ENCODE measurements at places on chromosomes 16 and 17.

DNA sequence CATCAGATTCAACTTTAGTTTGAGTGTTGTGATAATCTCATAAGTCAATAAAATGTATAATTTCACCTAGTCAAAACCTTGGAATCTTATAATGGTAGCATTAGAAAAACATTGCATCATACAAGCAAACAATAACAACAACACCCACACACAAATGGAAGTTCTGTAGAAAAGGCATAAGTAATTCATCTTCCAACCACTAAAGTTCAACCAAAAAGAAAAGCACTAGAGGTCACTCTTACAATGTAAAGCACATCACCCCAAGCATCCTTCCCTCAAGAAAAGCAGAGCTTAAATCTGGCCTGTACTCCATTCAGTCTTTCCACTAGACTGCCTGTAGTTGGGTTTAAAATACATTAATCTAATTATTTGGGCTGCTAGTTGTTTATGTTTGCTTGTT is 1.8 kb downstream of the CNTNAP4 start:
- DNase-seq = no peak

DNA sequence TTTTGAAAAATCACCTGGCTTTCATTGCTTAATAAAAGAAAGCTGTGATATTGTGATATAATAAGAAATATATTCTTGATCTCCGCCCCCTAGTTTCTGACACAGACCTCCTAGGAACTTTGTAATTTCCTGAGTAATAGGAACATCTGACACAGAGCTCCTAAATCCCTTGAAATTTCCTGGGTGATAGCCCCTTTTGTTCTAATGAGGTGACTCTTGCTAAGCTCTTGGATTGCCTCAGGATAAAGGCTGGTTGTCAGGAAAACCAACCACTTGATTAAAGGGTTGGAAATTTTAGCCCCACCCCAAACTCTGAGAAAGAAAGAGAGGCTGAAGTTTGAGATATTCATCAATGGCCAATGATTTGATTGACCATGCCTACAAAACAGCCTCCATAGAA is 326.4 kb upstream of the KIF2B start:
- no peak for DNase-seq

DNA sequence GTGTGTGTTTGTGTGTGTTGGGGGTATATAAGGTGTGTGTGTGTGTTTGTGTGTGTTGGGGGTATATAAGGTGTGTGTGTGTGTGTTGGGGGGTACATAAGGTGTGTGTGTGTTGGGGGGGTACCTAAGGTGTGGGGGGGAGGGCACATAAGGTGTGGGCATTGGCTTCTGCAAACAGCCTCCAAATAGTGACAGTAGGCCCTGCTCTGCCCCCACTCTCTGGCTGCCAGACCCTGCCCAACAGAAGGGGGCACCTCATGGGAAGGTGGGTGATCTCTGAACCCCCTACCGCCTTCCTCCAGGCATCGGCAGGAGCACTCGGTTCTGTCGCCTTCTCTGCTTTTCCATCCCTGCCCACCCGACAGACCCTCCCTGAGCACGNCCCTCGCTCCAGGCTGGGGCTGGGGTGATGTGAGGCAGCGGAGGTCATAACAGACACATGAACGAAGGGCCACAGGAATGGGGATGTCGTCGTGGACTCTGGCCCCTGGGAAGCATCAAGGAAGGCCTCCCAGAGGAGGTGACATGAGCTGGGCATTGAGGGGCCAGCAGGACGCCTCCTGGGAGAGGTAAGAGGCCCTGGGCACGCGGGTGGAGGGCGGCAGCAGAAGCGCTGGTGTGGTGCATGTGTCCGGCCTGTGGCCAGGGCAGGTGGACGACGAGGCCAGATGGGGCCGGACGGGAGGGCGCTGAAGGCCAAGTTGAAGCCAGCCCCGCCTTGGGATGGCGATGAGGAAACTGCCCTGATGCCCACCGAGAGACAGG is 136.6 kb upstream of the RPH3AL start:
- DNase-seq = no peak

DNA sequence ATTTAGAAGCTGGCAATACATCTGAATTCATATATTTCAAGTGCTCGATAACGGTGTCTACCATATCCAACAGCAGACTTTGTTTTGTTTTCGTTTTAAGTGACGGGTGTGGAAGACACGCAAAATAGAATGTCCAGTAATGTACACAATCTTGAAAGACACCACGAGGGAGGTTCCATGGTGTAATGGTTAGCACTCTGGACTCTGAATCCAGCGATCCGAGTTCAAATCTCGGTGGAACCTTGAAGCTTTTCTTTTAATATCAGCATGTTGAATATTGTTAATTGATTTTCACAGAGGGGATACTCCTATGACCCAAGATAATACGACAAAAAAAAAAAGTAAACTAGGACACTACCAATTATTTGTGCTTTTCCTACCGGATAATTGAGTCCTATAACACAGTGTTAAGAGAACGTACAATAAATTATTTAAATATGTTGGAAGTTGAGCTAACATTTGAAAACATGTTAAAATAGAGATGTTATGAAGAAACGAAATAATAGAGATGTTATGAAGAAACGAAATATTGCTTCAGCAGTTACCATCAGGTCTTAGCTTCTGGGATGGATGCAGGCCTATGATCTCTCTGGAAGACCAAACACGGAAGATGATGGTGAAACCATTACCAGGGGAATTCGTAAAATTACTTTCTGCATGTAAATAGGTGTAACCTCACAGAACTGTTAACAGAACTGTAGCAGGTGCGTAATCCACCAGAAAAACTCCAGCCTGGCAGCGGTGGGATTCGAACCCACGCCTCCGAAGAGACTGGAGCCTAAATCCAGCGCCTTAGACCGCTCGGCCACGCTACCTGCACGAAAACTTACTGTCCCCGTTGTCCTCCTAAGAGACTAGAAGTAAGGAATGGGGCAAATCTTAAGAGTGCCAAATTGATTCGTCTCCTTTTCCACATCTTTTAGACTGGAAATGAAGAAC is 1.5 kb upstream of the ALOXE3 start:
- DNase-seq = peak; percentile 90

Data from type B pancreatic cell (in vitro differentiated cells).